ENCODE measurements at places on chromosomes 4 and X. TPM values are rescaled to one million over a fixed set of nuclear protein-coding genes. Genes with fewer than 3 reads are reported as not detected.
A peak's percentile ranks its signal among the peaks of the same experiment; 100 is the strongest.

Gene TLR6
- 2.9 TPM for total RNA-seq

Gene SPOCK3
- not detected for total RNA-seq

- no peak for DNase-seq
Measured at GRCh38 chr4:111755571-111755970, 389.7 kb upstream of the FAM241A start.

Gene ALAS2
- total RNA-seq: not detected

Gene KIF4A
- total RNA-seq: 38.9 TPM

DNA sequence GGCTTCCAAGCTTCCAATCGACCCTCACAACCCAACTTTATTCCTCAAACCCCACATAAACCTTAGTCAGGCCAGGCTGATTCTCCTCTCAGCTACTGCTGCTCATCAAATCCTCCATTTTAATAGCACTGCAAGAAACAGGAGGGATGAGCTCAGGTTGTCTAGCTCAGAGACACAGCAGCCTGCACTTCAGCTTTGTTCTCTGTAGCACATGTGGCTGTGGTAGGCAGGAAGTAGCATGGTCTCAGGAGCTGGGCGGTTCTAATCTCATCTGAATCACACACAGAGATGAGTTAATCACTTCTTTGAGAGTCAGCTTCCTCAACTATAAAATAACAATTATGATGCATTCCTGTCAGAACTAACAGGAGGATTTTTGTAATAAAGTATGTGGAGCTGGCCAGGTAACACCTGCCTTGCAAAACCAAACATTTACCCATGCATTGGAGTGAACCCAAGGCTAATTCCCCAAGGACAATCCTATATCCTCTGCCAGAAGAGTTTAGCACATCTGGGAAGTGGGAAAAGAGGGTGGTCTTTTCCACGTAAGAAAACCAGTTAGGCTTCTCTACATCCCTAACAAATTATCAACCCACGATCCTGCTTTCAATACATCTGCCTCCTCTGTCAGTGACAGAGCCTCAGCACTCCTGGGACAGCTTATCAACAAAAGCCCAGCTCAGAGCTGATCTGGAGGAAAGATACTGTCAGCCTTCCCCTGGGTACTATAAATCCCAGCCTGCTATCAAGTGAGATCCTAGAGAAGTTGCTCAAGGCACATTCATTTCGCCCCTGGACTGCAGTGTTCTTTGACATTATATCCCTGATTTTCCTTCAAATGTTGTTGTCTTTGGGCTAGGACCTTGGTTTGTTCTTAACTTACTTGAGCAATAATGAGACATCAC, 32.8 kb downstream of the ELOVL6 start:
- peak; percentile 82 for DNase-seq

Gene FRMD7
- not detected for total RNA-seq

Gene IBSP
- total RNA-seq: not detected

All from LHCN-M2 (cell line).